Fibroblast of skin of right biceps (primary cell): ENCODE measurements at places on chromosomes 11 and 22.

- peak; percentile 59 for DNase-seq
Measured at GRCh38 chr22:35218079-35218478, 39.2 kb upstream of the HMGXB4 start.

- DNase-seq, result no peak
Measured at GRCh38 chr22:48705917-48706605, 1121.6 kb downstream of the BRD1 start.

- DNase-seq, result peak; percentile 36
Measured at GRCh38 chr11:45045683-45046471, 95.2 kb upstream of the TP53I11 start.

DNA sequence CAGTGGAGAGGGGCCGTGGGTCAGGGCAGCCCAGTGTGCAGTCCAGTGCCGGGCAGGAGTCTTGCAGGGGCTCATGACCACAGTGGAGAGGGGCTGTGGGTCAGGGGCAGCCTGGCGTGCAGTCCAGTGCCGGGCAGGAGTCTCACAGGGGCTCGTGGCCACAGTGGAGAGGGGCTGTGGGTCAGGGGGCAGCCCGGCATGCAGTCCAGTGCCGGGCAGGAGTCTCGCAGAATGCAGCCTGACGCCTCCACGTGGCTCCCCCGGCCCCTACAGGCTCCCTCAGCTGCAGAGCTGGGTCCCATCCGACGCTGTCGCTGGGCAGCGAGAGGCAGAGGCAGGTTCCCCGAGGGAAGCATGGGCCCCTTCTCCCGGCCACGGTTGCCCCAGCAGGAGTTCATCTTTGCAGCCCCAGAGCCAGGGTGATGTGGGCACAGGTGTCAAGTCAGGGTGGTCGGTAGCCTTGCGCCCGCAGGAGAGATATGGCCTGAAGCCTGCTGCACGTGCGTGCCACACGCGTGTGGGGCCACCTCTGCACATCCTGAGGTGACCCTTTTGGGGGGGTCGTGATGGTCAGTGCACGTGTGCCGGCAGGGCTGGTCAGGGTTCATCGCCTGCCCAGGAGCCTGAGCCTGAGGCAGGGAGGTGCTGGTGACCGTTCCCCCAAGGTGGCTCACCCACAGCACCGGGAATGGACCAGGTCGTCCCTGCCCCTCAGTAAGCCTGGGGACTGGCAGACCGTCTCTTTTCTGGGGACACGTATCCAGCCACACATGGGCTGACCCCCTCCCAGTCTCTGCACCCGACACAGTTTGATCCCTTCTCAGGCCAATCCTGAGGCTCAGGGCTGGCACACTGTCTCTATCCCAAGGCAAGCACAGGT, 2.9 kb downstream of the IFITM5 start:
- DNase-seq, result no peak

DNA sequence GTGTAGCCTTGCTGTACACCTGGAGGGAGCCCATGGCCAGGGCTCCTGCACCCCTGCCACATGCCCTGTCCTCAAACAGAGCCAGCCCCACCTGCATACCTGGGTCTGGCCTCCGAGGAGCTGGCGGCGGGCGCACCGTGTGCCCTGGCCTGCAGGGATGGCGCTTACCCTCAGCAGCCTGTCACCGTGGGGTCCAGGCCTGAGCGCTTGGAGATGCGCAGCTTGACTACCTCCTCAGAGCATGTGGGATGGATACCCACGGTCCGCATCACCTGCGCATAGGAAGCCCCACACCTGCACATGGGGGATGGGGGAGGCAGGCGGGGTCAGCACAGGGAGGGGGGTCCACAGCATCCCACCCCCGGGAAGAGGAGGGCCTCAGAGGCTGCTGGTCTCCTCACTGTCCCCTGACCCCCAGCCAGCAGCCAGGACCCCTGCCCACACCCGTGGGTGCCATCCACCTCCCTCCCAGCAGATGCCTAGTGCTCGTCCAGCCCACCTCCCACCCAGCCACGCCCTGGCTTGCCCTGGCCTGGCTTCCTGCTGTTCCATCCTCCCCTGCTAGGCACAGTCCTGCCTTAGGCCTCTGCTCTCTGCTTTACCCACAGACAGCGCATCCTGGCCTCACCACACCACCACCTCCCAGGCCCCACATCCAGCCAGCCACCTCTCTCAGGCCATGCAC, 22.4 kb upstream of the GNB1L start:
- DNase-seq, result no peak
